NCI-H2081 (cell line): ENCODE measurements at places on chromosomes 13 and 19.
A peak's percentile ranks its signal among the peaks of the same experiment; 100 is the strongest.

GRCh38 chr19:18814063-18814462 is 17.7 kb upstream of the UPF1 start:
- no peak for DNase-seq

- DNase-seq, result no peak
Observed at GRCh38 chr13:26475176-26476110, 82.0 kb upstream of the WASF3 start.

DNA sequence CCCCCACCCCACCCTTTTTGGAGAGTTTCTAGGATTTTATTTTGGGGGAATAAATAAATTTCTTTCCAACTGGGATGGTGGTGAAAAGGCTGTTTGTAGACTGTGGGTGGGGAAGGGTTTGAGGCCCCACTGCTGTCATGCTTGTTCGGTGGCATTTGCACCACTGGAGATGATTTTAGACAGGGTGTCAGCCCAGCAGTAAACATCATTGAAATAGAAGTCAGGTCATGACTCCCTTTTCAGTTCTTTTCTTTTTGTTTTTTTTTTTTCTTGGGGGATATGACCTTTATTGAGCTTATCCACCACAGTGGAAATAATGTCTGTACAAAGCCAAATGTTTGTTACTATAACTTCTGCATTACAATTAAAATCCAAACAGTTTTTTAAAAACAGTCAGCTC is 14.1 kb downstream of the UBAC2 start:
- no peak for DNase-seq

DNA sequence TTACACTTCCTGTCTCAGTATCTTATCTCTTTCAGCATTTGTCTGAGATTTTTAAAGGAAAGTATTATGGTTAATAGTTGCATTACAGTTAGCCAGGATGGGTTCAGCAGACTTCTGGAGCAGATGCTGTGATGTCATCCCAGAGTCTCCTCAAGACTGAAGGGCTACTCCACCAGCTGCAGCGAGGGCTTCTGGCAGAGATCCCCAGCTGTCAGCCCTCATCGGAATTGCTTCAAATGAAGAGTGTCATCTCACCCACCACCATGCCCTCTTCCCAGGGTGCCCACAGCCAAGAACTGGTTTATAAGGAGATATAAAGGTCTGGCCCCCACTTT is 84.4 kb downstream of the FAM216B start:
- DNase-seq, result no peak

GRCh38 chr19:18657590-18658365 is 20.9 kb downstream of the KLHL26 start:
- DNase-seq, result no peak

DNA sequence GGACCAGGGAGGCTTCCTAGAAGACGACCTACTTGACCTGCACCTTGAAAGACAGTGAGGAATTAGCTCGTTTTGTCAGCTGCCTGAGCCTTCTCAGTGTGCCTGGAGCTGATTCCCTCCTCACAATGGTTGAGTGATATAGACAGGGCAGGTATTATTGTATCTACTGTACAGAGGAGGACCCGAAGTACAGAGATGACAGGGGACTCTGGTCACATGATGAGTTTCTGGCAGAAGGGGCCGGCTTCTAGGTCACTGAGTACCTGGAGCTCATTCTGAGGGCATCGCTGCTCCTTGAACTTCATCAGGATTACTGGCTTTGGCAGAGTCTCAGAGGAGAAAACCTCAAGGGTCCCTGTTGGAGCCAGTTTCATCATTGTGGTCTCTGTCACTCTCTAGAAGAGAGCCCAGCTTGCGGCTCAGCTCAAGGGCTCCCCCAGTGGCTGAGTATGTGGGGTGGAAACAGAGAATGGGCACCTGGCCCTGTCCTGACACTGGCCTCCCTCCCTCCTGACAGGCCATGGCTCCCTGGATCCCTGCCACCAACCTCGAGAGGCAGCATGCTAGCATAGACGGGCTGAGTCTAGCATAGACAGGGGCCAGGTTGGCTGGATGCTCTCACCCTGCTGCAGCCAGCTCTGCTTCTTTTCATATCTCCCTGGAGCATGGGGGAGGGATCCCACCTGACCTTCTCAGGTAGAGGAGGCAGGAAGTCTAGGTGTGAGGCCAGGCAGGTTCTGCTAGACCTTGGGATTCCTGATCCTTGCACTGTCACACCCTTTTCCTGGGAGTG is 38.7 kb downstream of the NFIX start:
- no peak for DNase-seq

DNA sequence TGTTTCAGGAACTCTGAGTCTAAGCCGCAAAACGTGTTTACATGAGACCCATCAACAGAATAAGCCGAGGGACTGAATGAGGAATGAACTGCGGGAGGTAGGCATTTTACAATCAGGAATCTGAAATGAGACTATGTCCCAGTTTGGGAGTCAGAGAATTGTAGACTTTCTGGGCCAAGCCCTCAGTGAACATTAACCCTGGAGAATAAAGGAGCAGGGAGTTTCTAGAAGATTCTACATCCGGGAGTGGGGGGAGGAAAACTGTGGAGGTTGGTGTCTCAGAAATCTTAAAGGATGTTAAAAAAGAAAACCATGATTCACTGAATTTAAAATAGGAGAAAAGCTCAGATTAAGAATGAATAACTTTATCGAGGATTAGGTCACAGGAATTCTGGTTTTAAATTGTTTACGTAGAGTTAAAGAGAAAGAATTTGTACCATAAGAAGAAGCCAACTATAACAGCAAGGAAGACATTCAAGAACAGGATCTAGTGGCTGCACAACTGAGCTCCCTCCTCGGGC is 18.5 kb downstream of the RFX2 start:
- DNase-seq, result no peak

DNA sequence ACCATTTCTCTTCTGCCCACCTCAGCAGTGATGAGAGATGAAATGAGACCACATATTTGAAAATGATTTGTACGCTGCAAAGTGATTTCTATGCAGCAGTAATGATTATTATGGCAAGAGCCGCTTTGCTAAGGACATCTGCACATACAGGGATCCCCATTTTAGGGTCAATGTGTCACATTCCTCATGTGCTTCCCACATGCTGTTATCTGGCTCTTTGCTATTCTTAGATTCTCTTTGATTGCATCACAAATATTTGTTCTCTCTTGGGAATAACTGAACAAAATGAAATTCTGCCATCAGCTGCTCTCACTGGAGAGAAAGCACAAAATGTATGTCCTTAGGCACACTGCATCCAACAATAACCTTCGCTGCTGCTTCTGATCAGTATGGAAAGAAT is 209.5 kb upstream of the IPO5 start:
- DNase-seq, result no peak

- no peak for DNase-seq
Observed at GRCh38 chr13:112252804-112253590, 123.2 kb upstream of the SPACA7 start.

GRCh38 chr19:29255912-29256311 is 43.0 kb upstream of the UQCRFS1 start:
- DNase-seq, result no peak

GRCh38 chr19:5115771-5116202 is 146.9 kb downstream of the KDM4B start:
- DNase-seq, result no peak

DNA sequence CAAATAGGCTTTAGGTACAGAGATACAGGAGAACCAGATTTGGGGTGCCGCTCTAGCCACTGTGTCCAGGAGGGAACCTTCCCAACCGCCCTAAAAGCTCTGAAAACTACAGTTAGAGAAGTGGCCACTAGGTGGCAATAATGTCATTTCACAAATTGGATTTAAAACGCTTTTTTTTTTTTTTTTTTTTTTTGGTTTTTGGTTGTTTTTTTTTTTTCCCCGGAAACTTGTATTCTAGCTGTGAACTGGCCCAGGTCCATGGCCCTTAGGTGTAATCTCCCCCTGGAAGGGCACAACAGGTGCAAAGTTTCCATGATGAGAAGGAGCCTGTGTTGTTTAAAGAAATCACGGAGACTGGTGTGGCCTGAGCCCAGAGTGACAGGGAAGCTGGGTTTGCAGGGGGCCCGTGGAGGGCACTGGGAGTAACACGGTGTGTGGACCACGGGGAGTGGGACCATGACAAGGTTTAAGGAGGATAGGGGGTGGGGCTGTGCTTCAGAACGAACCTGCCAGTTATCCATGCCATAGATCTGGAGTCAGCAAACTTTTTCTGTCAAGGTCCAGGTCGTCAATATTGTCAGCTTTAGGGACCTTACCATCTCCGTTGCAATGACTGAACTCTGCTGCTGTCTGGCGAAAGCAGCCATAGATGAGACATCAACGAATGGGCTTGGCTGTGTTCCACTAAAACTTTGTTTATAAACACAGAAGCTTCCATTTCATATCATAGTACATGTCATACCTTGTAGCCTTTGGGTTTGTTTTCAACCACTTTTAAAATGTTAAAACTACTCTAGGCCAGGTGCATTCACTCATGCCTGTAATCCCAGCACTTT is 10.1 kb downstream of the OR1I1 start:
- DNase-seq, result peak; percentile 65

DNA sequence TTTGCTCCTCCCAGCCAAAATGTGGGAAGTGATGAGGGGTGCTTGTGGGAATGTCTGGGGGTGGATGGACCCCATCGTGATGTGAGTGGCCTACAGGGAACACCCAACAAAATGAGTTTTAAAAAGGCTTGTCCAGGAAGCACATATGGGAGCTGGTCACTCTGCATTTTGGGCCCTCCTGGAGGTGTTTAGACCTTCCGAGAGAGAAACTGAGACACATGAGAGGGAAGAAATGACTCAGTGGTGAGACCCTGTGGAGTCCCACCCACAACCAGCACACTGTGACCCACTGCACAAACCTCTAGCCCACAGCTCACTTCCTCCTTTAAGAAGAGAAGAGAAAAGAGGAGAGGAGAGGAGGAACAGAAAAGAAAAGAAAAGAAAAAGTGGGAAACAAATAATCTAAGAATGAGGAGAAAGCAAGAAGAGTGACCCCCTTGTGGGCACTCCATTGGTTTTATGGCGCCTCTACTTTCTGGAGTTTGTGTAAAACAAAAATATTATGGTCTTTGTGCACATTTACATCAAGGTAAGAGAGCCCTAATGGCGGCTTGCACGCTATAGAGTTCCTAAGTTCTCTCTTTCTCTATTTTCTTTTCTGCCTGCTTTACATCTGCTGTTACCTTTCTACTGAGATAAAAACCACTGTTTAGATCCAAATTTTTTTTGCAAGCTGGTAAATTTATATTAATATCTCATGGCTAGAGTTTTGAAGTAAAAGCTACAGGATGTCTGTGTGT is 13.3 kb upstream of the LILRB1 start:
- DNase-seq, result no peak

DNA sequence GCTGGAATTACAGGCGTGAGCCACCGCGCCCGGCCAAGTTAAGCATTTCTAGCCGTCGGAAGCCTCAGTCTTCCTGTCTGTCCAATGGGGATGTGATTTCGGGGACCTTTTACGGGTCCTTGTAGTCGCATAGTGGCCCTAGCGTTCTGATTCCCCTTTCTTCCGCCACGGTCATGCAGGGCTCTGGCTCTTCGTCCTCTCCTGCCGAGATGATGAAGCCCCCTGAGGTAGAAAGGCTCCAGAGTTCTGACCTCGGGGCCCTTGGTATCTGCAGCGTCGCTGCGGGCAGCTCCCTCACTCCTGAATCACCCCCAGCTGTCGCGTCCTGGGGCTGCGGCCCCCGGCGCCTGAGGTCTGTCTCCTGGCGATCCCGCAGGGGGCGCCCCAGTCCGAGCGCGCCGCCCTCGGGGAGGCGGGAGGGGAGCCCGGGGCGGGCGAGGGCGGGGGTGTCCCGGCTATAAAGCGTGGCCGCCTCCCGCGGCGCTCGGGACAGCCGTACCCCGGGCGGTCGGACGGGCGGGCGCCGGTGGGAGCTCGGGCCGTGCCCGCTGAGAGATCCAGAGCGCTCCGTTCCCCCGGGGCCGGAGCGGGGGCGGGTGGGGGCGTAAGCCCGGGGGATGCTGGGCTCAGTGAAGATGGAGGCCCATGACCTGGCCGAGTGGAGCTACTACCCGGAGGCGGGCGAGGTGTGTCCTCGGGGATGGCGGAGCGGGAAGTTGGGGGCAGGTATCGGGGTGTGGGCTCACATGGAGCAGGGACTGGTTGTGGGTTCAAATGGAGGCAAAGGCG is at the start of gene FOXA3:
FOXA3 (plus strand) TSS at position 487 of the 789 bp plus-strand sequence; CDS start at position 618, 131 bp downstream.
- peak; percentile 28 for DNase-seq

GRCh38 chr13:50788551-50789210 is 54.8 kb downstream of the DLEU7 start:
- DNase-seq, result no peak
